Thoracic aorta (tissue), 2 donors: ENCODE measurements at places on chromosomes 11 and 22. TPM values are rescaled to one million over a fixed set of nuclear protein-coding genes. Genes with fewer than 3 reads are reported as not detected.

The MYBPC3 gene
- total RNA-seq: not detected

The KCTD14 gene
- 0.81 TPM for total RNA-seq

The NXPE4 gene
- not detected for total RNA-seq

The MMP13 gene
- total RNA-seq: not detected

The TECTA gene
- total RNA-seq: 0.41 TPM

The FOLR1 gene
- not detected for total RNA-seq

The PAMR1 gene
- total RNA-seq: not detected

The OTOG gene
- total RNA-seq: not detected

The CDCA5 gene
- 5.3 TPM for total RNA-seq

The FAM111B gene
- not detected for total RNA-seq

The GRAP2 gene
- 1.8 TPM for total RNA-seq

The OR52E6 gene
- not detected for total RNA-seq

The FXYD2 gene
- total RNA-seq: not detected

The ARSA gene
- total RNA-seq: 75.4 TPM

The MMP11 gene
- total RNA-seq: 2.0 TPM

The GLYAT gene
- not detected for total RNA-seq

The UBQLNL gene
- total RNA-seq: 0.56 TPM

The ANKK1 gene
- 0.68 TPM for total RNA-seq

The LARGE2 gene
- total RNA-seq: 3.1 TPM

The TYR gene
- total RNA-seq: not detected

The H19 gene
- total RNA-seq: 85.4 TPM

The GGTLC2 gene
- total RNA-seq: not detected

The P2RX3 gene
- not detected for total RNA-seq

The ANO3 gene
- total RNA-seq: 0.71 TPM

The CARD18 gene
- not detected for total RNA-seq

The TSGA10IP gene
- total RNA-seq: not detected

The FOLR2 gene
- 118 TPM for total RNA-seq

The AMPD3 gene
- total RNA-seq: 7.0 TPM

The PLEKHA7 gene
- total RNA-seq: 17.6 TPM

The PRPF19 gene
- 52.2 TPM for total RNA-seq

The CYP2D6 gene
- total RNA-seq: not detected

The OR4C46 gene
- total RNA-seq: not detected

The RAB3IL1 gene
- total RNA-seq: 45.4 TPM

The PANX2 gene
- 2.5 TPM for total RNA-seq

The VPREB3 gene
- total RNA-seq: not detected

The SCYL1 gene
- 106 TPM for total RNA-seq

The SRRD gene
- total RNA-seq: 31.3 TPM

The IFITM10 gene
- 28.6 TPM for total RNA-seq

The CHRM4 gene
- 1.8 TPM for total RNA-seq

The PTPN5 gene
- total RNA-seq: 6.1 TPM

The VPS37C gene
- 32.7 TPM for total RNA-seq

The MYRF gene
- not detected for total RNA-seq

The FIBIN gene
- total RNA-seq: 153 TPM

The RBX1 gene
- 32.7 TPM for total RNA-seq

The GPR83 gene
- 0.27 TPM for total RNA-seq

The SAA2 gene
- total RNA-seq: 2.5 TPM

The CASP5 gene
- total RNA-seq: not detected

The CSNK2A3 gene
- total RNA-seq: 1.1 TPM

The RIN1 gene
- total RNA-seq: 7.8 TPM

The DRD2 gene
- not detected for total RNA-seq

The SLC5A12 gene
- 0.68 TPM for total RNA-seq
